ENCODE measurements at places on chromosomes 5 and 9. TPM values are rescaled to one million over a fixed set of nuclear protein-coding genes. Genes with fewer than 3 reads are reported as not detected.

AQP7 gene
- total RNA-seq = 8.4 TPM

TRPM3 gene
- total RNA-seq = 0.72 TPM

SNX30 gene
- total RNA-seq = 20.8 TPM

NUTM2G gene
- not detected for total RNA-seq

PCDHGA7 gene
- total RNA-seq = 6.3 TPM

PTGS1 gene
- total RNA-seq = 5.0 TPM
